ENCODE measurements at places on chromosomes 13 and 19.
A peak's percentile ranks its signal among the peaks of the same experiment; 100 is the strongest.

GRCh38 chr19:22634450-22634827, 315 bp downstream of the ZNF492 start:
- DNase-seq: no peak

DNA sequence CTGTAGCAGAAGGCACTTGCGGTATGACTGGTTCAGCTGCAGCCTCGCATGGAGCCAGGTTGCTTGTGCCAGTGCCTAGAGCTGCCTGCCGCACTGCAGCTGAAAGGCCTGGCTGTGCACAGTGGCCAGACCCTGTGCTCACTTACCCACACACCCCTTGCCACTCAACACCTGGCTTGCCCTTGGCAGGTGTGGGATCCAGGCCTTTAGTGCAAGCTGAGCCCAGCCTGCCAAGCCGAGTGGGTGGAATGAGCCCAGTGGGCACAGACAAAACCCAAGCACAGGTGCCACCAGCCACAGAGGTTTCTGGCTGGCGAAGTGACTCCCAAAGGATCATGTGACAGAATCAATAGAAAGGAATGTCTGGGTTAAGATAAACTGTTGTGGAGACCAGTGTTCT, 19.5 kb downstream of the LIG4 start:
- DNase-seq: no peak

DNA sequence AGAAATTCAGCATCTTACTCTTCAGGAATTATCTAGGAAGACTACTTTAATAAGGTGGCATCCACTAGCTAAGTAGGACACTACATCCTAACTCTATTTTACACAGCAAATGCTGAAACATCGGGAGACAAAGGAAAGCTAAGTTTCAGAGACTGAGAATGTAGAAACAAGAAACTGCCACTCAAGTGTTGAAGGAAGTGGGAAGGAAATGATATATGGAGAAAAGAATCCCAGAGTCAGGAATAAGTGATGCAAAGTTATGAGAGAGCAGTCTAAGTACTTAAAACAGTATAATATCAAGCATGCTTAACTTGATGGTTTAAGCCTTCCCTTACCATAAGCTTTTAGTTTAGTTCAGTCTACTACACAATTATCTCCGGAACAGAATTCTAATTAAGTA, 52.4 kb downstream of the RBM26 start:
- DNase-seq: no peak

DNA sequence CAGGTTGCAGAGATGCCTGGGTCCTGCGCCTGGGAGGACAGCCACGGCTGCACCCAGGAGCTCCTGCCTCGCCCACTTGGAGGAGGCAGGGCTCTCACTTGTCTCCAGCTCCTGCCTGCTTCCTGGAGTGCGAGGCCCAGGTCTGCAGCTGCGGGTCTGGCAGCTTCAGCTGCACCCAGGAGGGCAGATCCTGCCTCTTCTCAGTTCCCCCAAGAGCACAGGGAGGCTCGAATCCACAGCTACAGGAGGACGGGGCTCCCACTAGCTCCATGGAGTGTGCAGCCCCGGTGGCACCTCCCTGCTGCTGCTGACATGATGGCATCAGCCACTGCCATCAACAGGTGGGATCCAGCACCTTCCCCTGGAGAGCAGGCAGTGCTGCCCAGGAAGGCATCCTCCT, 4.5 kb downstream of the ZNF554 start:
- no peak for DNase-seq

- no peak for DNase-seq
Measured at GRCh38 chr19:31424861-31425620, 75.8 kb upstream of the TSHZ3 start.

DNA sequence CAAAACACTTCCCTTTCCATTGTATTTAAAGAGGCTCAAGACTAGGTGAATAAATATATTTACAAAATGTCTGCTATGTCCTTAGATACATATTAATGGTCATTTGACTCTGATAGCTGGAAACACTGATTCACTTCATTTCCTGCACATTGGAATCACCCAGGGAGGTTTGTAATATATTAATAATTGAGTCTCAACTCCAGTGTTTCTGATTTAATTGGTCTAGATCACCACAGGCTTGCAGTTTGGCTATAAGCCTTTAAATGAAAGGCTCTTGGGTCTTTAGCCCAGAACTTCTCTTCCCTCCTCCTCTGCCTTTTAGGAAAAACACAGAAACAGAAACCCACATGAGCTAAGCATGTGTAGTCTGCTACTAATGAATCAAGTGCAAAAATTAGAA, 378.0 kb downstream of the TBC1D4 start:
- no peak for DNase-seq

DNA sequence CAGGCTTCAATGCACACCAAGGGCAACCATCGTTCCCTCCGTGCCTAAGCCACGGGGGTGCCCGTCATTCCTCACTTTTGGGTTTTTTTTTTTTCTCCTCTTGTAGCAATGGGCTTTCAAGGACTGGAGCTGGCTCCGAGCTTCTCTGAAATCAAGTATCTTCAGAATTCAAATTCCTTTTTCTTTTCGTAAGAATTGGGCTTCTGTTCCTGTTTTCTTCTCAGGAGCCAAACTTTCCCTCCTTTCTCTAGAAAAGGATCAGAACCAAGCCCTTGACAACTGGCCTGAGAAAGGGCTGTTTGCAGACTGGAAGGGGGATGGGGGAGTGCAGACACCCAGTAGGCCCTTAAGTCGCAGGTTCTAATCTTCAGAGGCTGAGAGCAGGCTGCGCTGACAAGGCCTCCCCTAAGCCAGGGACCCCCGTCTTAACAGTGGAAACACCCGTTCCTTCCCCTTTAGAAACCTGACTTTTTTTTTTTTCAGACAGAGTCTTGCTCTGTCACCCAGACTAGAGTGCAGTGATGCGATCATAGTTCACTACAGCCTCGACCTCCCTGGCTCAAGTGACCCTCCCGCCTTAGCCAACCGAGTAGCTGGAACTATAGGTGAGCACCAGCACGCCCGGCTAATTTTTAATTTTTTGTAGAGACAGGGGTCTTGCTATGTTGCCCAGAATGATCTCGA, 51.6 kb downstream of the RFX2 start:
- DNase-seq: no peak

GRCh38 chr19:43798546-43799409, 3.5 kb downstream of the LYPD5 start:
- DNase-seq: peak; percentile 19

- DNase-seq: no peak
Measured at GRCh38 chr13:39297664-39298171, 259.5 kb downstream of the NHLRC3 start.

GRCh38 chr19:1291761-1292418, 6.2 kb downstream of the EFNA2 start:
- no peak for DNase-seq

DNA sequence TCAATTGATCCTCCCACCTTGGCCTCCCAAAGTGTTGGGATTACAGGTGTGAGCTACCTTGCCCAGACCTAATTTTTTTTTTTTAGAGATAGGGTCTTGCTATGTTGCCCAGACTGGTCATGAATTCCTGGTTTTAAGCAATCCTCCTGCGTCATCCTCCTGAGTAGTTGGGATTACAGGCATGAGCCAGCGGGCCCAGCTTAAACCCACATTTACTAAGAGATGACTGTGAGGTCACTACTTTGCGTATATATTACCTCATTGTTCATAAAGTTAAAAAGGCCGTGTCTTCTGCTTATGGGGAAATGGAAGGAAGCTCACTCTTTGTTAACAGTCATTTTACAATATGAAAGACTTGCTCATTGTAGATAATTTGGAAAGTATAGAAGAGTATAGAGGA, 39.6 kb upstream of the C1QTNF9 start:
- DNase-seq: no peak

GRCh38 chr13:22062478-22063205, 391.8 kb downstream of the FGF9 start:
- DNase-seq: no peak

DNA sequence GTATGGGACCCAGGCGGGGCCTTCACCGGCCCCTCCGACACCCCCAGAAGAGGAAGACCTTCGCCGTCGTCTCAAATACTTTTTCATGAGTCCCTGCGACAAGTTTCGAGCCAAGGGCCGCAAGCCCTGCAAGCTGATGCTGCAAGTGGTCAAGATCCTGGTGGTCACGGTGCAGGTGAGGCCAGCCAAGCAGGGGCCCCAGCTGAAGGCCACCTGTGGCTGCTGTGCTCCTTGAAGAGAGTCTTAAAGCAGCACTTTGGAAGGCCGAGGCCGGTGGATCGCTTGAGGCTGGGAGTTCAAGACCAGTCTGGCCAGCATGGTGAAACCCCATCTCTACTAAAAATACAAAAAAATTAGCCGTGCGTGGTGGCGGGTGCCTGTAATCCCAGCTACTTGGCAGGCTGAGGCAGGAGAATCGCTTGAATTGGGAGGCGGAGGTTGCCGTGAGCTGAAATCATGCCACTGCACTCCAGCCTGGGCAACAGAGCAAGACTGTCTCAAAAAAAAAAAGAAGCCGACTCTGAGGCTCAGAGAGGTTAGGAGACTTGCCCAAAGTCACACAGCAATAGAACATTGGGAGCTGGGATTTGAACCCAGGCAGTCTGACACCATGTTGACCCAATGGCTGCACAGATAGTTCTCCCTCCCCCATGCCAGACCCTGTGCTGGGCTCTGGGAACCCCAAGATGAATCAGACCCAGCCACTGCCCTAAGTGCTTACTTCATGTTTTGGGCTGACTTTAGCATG, 2.7 kb downstream of the MCOLN1 start:
- no peak for DNase-seq

GRCh38 chr19:38742296-38742695, 2.0 kb downstream of the CAPN12 start:
- DNase-seq: no peak

DNA sequence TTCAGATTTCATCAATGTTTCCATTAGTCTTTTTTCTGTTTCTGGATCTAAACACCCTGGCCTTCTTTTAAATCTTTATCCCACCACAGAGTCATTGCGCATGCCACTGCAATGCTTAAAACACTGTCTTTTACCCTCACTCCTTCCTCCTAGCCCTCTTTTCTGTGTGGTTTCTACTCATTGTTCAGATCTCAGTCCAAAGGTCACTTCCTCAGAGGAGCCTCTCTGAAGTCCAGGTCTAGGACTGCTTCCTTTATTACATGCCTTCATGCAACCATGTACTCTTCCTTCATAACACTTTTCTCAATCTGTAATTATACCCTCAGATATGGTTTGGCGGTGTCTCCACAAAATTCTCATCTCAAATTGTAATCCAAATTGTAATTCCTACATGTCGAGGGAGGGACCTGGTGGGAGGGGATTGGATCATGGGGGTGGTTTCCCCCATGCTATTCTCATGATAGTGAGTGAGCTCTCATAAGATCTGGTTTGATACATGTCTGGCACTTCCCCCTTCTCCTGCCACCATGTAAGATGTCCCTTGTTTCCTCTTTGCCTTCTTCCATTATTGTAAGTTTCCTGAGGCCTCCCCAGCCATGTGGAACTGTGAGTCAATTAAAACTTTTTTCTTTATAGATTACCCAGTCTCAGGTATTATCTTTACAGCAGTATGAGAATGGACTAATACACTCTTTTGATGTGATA, 808.9 kb downstream of the DIAPH3 start:
- no peak for DNase-seq

GRCh38 chr19:42276821-42277220, 7.8 kb downstream of the CIC start:
- no peak for DNase-seq

DNA sequence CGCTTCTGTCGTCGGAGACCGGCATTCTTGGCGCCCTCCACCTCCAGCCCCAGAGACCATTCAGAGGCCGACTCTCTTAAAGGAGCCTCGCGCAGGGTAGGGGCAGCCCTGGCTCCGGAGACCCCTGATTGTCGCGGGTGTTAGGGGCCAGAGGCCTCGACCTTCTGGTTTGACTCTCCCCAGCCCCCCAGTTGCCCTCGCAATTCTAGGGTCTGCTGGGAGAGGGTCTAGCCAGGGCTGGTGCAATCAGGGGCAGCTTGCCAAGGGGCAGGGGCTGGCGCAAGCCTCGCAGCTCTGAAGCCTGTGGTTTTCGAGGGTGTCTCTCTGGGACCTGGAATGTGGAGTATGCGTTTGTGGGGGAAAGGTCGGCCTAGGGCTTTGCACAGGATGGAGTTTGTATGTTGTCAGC, 1.6 kb upstream of the SLC7A10 start:
- DNase-seq: no peak

GRCh38 chr13:29681864-29682263, 86.4 kb upstream of the SLC7A1 start:
- DNase-seq: no peak

DNA sequence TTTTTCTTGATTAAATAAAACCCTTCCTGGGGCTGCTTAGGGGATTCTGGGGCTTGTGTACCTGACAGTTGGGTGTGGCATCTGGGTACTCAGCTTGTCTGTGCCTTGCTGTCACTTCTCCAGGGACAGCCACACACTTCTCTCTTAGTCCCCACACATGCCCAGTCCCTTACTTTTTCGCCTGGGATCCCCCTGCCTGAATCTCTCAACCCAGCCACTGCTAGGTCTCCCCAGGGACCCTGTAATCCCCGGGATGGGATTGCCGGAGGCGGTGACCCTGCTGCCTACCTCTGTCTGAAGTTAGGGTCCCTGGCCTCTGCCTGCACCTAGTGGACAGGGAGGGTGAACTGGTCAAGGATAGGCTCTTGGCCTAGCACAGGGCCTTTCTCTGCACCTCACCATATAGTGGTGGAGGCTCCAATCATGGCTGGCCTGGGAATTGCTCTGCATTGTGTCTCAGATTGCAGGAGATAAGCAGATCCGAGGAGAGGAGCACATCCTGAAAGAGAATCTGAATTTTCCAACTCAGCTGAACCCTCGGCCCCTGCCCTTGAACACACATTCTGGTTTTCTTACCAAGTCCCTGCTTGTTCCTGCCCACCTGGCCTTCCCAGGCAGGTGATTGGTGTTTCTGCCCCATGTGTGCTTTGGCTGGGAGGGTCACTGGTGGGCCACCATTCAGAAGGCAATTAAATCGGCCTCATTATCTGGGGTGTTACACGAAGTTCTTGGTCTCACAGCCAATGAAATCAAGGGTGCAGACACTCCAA, 8.7 kb upstream of the ZNF492 start:
- DNase-seq: no peak

GRCh38 chr13:38767506-38768265, 80.8 kb downstream of the FREM2 start:
- DNase-seq: no peak

DNA sequence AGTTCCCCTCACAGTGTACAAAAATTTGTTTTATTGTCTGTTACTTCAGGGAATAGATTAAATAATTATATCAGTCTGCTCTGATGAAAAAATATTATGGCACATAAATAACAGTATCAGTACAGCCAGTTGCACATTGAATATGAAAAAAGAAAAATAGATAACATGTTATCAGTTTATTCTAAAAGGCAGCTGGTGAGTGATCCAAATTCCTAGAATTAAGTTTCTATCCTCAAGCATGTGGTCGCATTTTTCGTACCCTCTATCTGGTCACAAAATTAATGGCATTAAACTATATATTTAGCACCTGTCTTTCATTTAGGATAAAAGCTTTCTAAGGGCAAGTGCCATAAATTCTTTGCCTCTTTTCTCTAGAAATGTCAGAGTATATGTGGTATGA, 944.8 kb upstream of the PCDH9 start:
- no peak for DNase-seq

DNA sequence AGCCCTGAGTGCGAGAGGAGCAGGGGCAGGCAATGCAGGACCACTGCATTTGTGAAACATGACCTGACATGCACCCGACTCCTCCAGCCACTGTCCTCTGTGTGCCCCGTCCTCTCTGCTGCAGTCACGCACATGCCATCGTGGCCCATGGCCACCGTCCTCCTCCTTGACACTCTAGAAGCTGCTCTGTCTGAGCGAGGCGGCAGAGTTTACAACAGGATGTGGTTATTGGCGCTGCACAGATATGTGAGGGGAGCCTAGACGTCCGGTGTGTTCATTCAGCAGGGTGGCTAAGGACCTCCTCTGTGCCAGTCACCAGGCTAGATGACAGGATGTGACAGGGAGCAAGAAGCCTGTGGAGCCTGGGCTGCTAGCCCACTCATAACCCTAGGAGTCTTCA, 277.8 kb downstream of the FOXO1 start:
- peak; percentile 58 for DNase-seq
